ENCODE measurements at places on chromosomes 13 and 19.

GRCh38 chr13:47017476-47017875, 120.6 kb upstream of the HTR2A start:
- DNase-seq = no peak

DNA sequence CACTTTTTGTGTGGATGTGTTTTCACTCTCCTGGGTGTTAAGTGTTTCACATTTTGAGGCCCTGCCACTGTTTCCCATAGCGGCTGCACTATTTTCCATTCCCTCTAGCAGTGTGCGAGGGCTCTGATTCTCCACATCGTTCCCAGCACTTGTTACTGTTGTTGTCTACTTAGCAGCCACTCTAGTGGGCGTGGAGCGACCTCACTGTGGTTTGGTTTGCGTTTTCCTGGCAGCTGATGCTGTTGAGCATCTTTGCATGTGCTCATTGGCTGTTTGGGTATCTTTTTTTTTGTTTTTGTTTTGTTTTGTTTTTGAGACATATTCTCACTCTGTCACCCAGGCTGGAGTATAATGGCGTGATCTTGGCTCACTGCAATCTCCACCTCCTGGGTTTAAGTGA, 14.4 kb downstream of the NAXD start:
- no peak for DNase-seq

- peak; percentile 16 for DNase-seq
Measured at GRCh38 chr19:43957891-43958290, 6.9 kb downstream of the ZNF221 start.

DNA sequence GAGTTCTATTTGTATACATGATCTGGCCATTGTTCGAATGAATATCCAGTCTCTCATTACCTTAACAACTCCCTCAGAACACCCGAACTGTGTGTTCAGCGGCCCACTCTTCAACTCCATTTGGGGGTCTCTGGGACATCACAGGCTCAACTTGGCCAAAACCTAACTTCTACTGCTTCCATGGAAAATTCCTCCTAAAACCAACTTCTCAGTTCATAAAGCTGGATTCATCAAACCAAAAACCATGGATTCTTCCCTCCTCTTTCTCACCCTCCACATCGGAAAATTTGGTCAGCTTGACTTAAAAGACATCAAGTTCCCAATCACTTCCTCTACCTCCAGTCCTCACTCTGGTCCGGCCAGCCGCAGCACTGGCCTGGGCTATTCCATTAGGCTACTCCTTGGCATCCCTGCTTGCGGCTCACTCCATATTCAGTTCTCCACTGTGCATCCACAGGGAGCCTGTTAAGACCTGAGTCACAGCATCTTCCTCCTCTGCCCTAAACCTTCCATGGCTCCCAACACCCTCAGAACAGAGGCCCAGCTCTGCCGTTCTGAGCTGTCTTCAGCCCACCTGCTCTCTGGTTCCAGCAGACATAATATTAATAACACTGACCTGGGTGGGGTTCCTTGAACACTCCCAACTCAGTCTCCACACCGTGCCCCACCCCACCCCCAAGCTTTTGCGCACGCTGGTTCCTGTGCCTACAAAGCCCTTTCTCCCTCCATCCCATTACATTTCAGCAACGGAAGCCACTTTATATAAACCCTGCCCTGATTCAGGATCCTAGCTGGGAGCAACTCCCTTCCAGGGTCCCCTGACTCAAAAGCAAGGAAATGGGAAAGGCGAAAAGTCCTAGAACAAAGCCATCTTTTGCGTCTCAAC, 1.1 kb downstream of the ZNF792 start:
- DNase-seq = no peak

GRCh38 chr13:108932196-108932595, 302.8 kb downstream of the MYO16 start:
- no peak for DNase-seq

GRCh38 chr19:57171551-57172081, 4.3 kb upstream of the DUXA start:
- peak; percentile 37 for DNase-seq

DNA sequence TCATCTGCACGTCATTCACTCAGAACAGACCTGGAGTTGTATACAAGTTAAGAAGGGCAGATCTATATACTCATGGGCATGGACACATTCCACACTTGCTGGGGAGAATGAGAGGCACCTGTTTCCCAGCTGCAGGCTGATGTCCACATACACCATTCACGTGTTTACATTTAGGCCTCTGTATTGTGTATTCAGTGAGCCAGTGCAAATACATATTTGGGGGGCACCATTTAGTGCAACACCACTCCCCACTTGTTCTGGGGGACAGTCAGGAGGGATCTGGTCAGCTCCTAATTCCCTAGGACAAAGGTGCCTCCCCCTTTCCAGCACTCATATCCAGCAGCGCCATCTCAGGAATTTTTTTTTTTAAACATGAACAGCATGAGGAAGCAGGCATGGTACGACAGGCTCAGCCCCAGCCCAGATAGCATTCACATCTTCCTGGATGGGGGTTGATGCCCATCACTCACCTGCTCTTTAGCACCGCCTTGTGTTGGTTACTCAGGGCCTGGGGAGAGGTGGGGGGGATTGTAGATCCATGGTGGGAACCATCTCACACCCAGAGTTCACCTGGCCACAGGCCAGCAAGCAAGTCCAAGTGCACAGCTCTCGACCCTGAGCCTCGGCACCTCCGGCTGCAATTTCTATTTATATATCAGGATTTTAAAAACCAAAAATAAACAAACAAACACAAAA, 56.9 kb upstream of the ZNF254 start:
- DNase-seq = no peak

- DNase-seq = no peak
Measured at GRCh38 chr19:2779121-2779740, 3.8 kb downstream of the SGTA start.

DNA sequence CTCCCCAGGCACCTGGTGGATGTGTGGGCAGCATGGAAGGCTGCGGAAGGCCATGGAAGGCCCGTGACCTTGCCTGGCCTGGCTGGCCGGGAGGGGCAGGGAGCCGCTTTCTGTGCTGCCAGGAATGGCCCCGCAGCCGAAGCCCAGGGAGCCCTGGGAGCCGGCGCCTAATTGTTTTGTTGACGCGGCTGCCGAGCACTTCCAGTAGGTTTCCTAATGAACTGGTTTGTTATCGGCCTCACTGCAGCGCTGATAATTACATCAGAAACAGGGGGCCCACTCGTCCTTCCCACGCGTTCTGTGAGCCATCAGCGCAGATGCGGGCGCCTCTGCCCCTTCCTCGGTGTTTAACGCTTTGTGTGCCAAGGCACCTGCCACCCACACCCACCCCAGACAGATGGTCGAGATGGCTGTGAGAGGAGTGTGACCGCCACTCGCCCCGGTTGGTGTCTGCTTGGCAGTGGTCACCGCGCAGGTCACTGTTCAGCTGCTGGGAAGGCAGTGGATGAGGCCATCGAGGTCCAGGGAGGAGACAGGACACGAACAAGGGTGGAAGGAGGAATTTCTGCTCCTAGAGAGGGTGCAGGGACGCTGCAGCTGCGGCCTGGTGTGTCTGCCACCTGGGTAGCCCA, 124.5 kb downstream of the KDM4B start:
- DNase-seq = no peak

All from muscle of back (tissue), 13 donors.